ENCODE measurements at places on chromosomes 7 and 10. TPM values are rescaled to one million over a fixed set of nuclear protein-coding genes. Genes with fewer than 3 reads are reported as not detected.

DNA sequence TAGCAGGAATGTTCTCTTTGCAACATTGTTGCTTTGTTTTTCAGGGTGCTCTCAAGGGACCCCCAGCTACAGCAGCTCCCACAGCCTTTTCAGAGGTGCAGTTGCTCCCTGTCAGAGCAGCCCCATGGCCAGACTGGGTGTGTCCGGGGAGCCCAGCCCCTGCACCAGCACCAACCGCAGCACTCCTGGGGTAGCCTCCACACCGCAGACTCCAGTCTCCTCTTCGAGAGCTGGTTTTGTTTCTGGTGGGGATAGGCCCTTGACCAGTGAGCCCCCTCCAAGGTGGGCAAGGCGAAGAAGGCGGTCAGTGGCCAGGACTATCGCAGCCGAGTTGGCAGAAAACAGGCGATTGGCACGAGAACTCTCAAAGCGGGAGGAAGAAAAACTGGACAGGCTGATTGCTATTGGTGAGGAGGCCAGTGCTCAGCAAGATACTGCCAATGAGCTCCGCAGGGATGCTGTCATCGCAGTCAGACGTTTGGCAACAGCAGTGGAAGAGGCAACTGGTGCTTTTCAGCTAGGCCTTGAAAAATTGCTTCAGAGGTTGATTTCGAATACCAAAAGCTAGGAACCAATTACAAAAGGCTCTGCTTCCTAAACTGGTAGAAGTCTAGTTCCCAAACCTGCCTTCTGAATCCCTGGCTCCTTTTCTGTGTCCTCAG, 5.4 kb downstream of the HSPA14 start:
- no peak for DNase-seq

DNA sequence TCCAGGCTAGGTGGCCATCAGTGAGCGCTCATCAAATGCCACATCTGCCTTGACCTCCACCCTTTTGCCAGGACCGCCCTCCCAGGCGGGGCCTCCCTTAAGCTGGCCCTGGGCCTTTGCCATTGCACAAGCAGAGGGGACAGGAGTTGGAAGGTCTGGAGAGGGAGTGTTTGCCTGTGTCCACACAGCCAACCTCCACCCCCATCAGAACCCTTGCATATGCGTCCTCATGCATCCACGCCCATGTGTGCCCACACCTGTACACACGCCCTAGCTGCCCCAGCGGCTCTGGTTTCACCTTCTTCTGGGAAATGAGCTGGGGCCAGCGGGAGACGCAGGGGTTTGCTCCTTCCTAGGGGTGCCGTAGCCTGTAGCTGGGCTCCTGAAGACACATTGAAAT, 64.0 kb downstream of the NEURL1 start:
- DNase-seq: no peak

DNA sequence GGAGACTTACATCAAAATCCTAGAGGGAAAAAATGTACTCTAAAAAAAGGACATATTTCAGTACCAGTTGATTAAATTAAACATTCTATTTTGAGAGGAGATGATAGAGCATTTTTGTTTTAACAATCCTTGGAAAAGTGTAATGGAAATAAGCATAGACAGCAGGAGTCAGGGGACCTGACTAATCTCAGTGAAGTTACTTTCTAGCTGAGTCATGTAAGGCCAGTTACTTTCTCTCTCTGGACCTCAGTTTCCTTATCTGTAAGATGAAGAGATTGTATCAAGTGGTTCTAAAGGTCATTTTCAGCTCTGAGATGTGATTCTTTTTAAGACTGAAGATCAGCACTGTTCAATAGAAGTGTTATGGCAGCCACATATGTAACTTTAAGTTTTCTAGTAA, 44.1 kb downstream of the VTI1A start:
- DNase-seq: no peak

- no peak for DNase-seq
These were observed 97.1 kb upstream of the TMEM168 start for GRCh38 chr7:112887337-112887736.

GRCh38 chr7:155161690-155162089, 91.6 kb downstream of the HTR5A start:
- DNase-seq: no peak

GRCh38 chr7:130151591-130152492, 53.4 kb downstream of the TMEM209 start:
- no peak for DNase-seq

DNA sequence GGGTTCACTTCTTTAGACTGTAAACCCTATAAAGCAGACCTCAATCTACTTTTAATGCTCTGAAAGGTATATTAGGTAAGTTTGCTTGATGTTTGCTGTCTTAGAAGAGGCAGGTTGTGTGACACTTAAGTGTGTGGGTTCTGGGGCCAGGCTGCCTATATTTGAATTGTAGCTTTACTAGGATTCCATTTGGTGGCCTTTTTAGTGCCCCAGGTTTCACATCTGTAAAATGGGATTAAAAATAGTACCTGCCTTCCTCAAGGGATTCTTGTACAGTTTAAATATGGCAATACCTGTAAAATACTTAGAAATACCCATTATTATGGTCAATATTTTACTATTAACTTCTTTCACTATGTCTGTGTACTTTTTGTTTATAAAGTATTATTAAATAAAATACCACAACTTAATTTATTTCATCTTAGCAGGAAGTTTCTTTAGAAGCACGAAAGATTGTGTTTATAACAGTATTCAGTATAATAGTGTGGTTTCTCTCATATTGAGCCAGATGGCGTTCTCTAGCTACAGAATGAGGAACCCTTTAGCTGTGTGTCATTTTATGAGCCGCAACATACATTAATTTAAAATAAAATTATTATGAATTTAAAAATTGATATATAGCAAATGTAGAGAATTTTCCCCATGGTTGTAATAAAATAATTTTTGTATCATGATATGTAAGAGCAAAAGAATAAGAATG, 94.2 kb downstream of the CDK14 start:
- DNase-seq: no peak

- no peak for DNase-seq
These were observed 75.3 kb downstream of the ZNF92 start for GRCh38 chr7:65448816-65449504.

The NPSR1 gene
- not detected for polyA plus RNA-seq

DNA sequence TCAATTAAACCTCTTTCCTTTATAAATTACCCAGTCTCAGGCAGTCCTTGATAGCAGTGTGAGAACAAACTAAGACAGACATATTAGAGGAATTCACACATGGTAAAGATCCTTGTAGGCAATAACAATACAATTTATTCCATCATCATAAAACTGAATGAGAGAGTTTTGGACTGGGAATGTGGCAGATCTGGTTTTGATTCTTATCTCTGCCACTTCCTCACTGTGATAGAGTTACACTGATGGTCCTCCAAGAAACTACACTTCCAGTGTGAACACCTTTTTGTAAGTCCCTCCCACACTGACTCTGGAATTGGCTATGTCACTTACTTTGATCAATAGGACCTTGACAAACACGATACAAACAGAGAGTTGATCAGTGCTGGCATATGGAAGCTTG, 2.9 kb downstream of the ENO4 start:
- no peak for DNase-seq

DNA sequence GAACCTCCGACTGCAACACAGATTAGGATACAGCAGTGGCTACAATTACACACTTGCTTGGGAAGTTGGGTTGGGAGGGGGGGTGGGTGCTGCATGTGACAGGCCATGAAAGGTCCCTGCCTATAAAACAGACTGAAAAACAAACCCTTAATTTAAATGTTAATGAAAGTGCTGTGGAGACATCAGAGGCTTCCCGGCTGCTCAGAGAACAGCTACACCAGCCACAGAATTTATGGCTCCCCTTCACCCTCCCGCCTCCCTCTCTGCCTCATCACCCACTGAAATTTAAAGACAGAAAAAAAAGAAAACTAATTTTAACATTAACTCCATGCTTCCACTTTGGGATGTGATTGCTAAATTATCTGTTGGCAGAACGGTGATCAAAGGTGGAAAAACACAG, 34.7 kb downstream of the FBXW4 start:
- no peak for DNase-seq

- no peak for DNase-seq
These were observed 125.9 kb upstream of the NOBOX start for GRCh38 chr7:144529269-144529926.

DNA sequence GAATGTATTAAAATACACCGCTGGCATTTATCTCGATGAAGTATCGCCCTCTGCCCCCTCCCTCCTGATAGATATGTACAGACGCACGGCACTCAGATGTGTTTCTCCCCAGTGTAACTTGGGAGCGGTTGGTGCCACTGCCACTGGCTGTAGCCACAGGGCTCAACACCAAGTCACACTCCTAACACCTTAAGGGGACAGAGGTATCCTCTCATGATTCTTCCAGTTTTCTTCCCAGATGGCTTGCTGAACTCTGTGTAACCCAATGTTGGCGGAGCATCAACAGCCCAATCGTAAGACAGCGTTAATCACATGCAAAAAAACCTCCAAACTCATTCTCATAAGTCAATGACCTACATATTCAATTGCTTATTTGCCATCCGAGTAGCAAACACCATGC, 35.5 kb downstream of the CTBP2 start:
- DNase-seq: no peak

GRCh38 chr10:79452174-79452611, 6.8 kb upstream of the ZCCHC24 start:
- DNase-seq: no peak

GRCh38 chr10:79386637-79387465, 39.6 kb downstream of the PPIF start:
- DNase-seq: no peak

The SRRM3 gene
- polyA plus RNA-seq: 2.2 TPM

DNA sequence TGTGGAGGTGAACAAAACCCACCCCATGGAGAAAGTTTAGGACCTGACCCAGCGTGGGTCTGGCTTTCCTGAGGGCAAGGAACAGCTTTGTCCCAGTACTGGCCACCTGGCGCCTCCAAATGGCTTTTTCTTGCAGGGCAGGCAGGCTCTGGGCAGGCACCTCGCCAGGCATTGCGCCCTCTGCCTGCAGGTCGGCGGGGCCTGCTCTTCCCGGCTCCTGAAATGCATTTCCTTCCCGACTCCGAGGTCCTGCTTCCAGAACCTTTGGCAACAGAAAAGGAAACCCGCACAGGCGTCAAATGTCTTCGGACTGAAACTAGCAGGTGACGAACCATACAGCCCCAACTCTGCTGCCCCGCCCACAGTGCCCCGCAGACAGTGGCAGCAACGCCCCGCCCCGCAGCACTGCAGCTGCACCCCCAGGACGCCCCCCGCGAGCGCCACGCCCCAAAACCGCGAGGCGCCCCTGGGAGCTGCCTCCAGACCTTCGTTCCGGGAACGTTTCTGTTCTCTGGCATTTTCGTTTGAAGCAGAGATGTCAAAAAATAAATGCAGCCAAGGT, 65.5 kb downstream of the C10orf143 start:
- DNase-seq: no peak

- no peak for DNase-seq
These were observed 597 bp downstream of the SND1 start for GRCh38 chr7:127652333-127653248.
